ENCODE measurements at places on chromosomes 11 and 22.
A peak's percentile ranks its signal among the peaks of the same experiment; 100 is the strongest.

DNA sequence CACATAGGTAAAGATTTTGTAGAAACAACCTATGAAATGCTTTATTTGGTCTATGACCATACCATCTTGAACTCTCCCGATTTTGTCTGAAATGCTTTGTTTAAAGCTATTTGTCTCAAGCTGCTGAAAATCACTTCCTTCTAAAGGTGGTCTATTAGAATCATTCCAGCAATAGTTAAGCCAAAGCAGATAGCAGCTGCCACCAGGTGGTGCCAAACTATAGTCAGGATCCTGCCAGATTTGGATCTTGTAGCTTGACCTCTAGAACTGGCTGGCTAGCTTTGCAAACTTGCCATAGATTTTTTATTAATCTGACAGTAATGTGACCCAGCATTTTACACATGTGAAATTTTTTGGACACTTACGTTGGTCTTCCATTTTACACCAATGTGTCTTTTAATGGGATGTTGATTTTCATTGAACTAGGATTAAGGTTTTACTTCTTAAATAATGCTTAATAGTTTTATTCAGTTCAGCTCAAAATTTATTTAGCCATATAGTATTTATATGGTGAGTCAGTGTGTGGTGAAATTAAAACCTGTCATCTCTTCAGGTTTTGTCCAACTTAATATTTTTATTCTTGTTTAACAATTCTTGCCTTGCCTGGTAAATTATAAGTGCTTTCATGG is 19.7 kb downstream of the CTR9 start:
- no peak for DNase-seq

- no peak for DNase-seq
These were observed 67.9 kb downstream of the MCM5 start for GRCh38 chr22:35467681-35468434.

DNA sequence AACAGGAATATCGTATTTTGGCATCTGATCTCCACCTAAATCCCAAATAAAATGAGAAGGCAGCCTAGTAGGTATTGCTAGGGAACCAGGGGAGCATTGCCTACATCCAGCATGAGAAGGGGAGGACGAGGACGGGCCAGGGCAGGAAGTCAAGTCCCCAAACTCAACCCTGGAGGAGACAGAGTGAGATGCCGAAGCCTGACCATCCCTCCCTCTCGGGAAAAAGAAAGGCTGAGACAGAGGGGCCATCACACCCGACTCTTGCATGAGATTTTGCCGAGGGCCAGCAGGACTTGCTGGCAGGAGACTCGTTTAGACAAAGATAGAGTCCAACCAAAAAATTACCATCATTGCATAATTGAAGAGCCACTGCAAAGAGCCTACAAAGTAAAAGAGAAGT is 50.2 kb upstream of the SPATA19 start:
- no peak for DNase-seq

- no peak for DNase-seq
These were observed 55.7 kb upstream of the CLDN5 start for GRCh38 chr22:19579880-19580279.

DNA sequence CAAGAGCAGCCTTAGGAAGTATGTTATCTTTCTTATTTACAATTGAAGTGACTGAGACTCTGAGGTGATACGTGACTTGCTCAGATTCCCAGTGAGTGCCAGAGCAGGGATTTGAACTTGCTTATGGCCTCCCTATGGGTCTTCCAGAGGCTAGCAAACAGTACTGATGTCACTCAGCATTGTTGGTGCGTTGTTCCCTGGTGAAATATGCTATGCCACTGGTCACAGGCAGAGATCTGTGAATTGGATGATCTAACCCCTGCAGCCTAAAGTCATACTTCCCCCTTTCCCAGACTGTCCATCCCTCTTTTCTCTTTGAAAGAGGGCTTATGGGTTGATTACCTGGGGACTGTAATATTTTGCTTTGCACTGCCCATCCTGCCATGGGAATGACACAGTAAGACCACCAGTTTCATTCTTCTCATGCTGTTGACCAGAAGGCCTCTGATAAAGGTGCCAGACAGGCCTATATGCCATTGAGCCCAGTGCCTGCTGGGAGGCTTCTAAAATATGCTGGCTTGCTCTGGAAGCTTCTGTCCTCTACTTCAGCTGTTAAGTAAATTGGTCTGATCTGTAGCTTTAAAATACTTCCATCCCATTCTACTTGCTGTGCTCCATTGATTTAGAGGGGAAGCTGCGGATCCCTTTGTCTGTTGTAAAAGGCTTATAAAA is 152.2 kb upstream of the E2F8 start:
- DNase-seq, result no peak

GRCh38 chr11:68463714-68464113 is 3.2 kb downstream of the PPP6R3 start:
- DNase-seq, result no peak

GRCh38 chr11:64885367-64886286 is 7.2 kb upstream of the EHD1 start:
- DNase-seq, result peak; percentile 46

DNA sequence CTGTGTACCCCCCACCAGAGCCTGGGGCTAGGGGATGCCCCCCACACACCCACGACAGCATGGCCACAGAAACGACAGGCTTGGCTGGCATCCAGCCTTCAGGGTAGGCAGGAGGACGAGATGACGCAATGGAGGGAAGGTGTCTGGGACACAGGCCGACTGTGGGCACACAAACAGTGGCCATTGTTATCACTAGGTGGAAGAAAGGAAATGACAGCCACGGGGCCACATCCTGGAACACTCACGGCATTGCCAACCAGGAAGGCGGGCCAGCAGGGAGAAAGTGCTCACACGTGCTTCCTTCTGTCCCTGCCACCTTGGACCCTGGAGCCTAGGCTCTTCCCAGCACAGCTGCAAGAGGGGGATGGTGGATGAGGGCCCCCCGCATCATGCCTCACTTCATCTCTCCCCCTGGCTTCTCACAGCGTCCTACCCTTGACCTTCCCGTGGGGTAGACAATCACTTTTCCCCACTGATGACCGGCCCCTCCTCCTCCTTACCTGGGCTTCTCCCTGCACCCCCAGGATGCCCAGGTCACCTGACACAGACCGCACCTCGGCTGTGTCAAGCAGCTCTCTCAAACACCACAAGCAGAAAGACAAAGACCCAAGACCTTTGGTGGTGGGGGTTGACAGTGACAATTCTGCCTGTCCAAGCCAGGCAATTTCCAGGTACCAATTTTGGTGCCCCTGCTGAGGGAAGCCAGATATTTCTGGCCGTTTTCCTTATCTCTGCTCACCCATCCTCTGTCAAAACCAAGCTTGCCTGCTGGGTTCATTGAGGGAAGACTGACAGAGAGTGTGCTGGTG is 8.6 kb downstream of the PLA2G6 start:
- DNase-seq, result no peak

DNA sequence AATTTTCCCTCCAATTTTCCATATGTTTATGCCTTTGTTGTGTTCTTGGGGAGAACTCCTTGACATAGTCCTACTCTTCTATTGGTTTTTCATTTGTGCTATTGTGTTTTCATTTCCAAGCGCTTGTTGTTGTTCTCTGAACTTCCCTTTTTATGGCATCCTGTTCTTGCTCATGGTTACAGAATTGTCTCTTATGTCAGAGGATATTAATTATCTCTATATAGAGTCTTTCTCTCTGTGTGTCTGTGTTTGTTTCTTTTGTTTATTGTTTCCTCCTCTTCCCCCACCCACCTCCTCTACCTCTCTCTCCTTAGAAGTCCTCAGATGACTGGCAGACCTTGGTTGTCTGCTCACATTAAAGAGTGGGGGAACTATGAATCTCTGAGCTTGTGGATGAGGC is 69.9 kb downstream of the HORMAD2 start:
- no peak for DNase-seq

DNA sequence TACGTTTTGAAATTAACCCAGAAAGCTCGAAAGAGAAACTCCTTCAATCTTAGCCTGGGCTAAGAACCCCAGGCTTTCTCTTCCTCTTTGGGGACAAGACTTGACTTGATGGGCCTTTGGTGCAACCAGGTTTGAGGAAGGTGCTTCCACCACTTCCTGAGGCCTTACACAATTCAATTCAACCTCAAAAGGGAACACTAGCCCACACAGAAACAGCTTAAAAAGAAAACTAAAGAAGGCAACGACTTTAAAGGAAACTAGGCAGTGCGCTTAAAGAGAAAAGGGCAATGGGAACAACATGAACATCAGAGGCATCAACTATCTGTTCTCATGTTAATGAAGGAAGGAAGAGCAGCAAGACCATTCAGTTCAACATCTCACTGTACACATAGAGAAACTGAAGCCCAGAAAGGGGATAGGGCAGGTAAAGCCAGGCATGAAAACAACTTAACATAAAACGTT is 24.8 kb downstream of the PAK1 start:
- DNase-seq, result no peak
